Skeletal muscle cell (primary cell): ENCODE measurements at places on chromosomes 4 and X.
A peak's percentile ranks its signal among the peaks of the same experiment; 100 is the strongest.

DNA sequence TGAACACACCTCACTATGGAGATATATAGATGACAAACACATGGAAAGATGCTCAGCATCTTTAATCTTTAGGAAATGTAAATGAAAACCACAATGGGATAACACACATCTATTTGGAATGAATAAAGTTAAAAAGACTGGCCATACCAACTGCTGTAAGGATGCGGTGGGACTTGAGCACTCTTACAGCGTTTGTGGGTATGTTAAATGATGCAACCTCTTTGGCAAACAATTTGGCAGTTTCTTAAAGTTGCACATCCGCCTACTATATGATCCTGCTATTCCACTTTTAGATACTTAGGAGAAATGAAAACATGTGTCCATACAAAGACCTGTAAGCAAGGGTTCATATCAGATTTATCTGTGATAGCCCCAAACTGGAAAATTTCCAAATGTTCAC is 50.7 kb downstream of the MRPL1 start:
- DNase-seq: peak; percentile 77

DNA sequence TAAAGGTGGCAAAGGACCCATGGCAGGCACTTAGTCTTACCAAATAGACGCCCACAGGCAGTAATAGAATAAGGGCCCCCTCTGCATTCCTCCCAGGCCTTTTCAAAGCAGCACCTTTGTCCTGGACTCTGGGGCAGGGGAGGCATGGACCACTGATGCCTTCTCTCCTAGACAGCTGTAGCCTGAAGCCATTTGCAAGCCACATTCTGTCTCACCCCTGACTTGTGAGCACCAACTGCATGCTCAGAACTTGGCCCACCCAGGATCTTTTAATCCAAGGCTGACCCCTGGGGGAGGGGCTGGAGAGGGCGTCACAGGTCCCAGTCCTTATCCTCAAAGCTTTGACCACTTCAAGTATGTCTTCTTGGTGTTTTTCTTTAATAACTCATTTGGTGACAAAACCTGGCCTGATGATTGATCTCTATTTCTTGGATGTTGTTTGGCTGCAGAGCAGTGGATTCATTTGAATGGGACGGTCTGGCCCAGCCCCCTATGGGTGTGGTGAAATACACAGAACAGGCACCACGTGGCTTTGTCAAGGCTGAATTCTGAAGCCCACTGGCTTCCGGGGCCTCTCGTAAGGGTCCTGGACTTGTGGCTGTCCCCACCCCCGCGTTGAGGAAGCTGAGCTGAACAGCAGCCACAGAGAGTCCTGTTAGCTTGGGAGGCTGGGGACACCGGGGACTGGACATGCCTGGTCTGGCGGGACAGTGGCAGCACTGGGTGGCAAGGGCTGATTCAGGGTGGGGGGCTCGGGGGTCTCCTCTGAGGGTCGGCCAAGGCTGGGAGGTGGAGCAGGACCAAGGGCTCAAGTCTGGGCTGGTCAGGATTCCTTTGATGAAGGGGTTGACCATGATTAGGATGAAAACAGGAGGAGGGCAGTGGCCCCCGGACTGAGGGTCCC is 36.6 kb downstream of the ADRA2C start:
- no peak for DNase-seq

DNA sequence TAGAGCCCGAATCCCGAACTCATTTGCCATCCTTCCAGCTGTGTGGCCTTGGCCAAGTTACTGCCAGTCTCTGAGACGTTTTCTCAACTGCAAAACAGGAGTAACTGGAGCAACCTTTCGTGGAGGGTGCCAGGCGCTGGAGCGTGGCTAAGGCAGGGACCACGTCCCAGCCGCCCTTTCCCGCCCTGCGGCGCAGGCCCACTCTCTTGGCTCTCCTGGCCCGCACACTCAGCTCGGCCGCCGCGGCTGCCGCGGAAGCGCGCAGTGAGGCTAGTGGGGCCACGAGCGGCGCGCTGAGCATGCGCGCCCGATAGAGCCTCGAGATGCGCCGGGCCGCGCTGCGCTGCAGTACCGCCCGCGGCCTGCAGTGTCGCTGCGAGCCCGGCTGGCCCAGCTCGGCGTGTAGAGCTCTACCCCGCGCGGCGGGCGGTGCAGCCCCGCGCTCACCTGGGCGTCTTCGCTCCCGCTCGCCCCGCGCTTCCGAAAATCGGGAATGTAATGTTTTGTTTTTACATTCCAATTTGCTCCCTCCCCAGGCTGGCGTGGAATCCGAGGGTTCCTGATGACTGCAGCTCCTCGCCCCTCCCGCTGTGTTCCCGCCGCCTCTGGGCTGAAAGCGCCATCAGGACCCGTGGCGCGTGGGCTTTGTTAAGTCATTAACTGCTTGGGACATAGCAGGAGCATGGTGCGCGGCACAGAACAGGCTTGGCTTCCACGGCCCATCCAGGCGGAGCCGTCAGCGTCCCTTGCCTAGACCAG is 4.0 kb upstream of the ZNF518B start:
- peak; percentile 14 for DNase-seq

DNA sequence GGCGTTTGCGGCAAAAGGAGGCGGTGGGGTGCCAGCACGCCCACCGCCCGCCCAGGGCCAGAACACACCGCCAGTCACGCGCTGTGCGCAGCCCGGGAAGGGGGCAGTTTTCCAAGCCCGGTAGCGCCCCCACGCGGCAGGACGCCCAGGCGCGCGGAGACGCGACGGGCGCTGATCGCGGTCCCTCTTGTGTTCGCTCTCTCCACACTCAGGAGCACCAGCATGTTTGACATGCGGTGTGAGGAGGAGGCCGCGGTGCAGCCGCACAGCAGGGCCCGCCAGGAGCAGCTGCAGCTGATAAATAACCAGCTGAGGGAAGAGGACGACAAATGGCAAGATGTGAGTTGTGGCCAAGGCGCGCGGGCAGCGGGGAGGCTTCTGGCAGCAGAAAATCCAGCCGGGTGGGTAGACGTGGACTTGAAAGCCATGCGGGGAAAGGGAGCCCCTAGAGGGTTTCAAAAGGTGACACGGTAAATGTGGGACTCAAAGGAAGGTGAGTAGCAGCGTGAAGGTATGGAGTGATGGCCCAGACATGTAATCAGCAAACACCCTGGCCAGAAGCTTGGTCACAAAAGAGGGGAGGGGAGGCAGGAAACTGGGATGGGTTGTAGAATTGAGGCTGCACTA is 104.1 kb downstream of the PHOX2B start:
- peak; percentile 7 for DNase-seq

GRCh38 chrX:39335513-39336235 is 534.4 kb downstream of the MID1IP1 start:
- DNase-seq: no peak

DNA sequence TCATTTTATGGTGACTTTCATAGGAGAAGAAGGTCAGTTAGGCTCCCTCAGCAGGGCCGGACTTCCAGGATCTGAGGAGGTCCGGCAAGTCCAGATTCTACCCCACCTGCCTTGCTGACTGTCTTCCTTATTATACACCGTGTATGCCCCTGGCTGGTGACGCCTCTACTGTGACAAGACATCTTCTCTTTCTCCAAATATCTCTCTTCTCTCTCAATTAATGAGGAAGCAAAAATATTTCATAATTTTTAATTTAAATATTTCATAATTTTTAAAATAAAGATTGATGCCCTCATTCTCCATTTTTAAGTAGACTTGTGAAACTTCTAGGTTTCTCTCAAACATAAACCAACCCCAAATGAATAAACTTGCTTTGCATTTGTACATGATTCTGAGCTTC is 202.5 kb downstream of the NSUN7 start:
- no peak for DNase-seq

DNA sequence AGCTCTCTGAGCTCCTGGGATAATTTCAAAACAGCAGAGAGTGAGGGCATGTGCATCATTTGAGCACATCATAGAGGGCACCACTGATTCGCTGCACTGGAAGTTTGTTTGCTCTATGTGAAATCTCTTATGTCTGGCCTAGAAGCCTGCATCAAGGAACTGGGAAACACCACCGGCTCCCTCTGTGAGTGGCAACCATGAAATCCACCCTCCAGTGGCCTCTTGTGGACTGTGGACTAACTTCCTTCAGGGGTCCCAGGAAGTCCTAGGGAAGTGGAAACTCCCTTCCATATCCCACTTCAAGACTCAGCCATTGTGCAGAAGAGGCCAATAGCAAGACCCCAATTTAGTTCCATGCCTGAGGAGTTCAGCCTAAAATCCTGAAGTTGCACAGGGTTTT is 48.0 kb upstream of the IGFBP7 start:
- DNase-seq: no peak

- no peak for DNase-seq
These were observed 2.1 kb downstream of the HSD17B11 start for GRCh38 chr4:87388901-87389300.

- no peak for DNase-seq
These were observed 333.9 kb downstream of the ARHGAP24 start for GRCh38 chr4:85808864-85809263.

- peak; percentile 38 for DNase-seq
These were observed 73.7 kb downstream of the SHROOM2 start for GRCh38 chrX:9859711-9860555.

DNA sequence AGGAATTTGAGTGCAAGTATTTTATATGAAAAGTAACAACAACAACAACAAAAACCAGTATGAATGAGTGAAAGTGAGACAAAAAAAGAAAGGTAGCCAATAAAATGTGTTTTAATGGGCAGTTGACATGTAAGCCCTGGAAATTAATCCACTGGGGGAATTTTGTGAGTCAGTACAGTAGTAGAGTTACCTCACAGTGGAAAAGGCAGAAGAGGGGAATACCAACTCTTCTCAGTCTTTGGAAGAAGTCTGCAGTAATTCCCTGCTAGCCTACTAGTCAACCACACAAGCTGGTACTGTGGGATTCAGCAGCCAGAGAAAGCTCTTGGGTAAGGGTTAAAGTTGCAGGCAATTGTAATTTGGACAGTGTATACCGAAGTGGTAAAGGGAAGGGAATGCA is 76.3 kb upstream of the IL15 start:
- DNase-seq: peak; percentile 29
